Amniotic stem cell (primary cell): ENCODE measurements at places on chromosomes 12 and 14.

DNA sequence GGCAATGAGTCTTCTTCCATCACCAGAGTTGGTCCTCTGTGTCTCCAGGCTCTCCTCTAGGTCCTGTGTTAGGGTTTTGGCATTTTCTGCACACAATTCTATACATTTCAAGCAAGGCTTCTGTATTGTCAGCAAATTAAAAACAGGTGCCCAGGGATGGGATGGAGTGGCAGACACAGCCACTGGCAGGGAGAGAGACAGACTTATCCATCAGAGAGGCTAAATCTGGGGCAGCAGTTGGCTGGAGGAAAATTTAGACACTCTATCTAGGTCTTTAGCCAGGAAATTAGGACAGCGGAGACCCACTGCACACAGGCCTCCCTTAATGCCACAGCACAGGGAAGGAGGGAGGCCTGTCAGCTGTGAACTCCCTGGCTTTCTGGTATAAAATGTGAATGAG lies 20.2 kb downstream of the PLEKHD1 start:
- DNase-seq: no peak

DNA sequence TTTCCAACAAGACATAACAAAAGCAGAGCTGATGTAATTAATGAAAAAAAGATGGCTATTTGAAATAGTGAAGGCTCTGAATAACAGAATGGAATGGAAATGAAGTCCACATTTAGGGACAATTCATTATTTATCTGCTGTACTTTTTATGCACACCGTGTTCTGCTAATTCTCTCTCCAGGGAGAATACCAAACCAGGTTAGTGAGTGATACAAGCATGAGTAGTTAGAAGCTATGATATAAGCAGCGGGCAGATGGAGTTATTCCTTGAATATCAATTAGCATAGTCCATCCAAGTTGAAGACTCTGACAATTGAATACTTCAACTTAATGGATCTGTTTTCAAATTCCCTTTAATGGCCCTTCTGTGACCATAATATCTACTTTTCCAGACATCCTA lies 162.1 kb upstream of the TMTC2 start:
- DNase-seq: no peak

- DNase-seq: no peak
Observed at GRCh38 chr12:46574847-46575246, 202.3 kb upstream of the SLC38A2 start.

- no peak for DNase-seq
Observed at GRCh38 chr14:21913759-21914158, 240.1 kb upstream of the OR4E1 start.

DNA sequence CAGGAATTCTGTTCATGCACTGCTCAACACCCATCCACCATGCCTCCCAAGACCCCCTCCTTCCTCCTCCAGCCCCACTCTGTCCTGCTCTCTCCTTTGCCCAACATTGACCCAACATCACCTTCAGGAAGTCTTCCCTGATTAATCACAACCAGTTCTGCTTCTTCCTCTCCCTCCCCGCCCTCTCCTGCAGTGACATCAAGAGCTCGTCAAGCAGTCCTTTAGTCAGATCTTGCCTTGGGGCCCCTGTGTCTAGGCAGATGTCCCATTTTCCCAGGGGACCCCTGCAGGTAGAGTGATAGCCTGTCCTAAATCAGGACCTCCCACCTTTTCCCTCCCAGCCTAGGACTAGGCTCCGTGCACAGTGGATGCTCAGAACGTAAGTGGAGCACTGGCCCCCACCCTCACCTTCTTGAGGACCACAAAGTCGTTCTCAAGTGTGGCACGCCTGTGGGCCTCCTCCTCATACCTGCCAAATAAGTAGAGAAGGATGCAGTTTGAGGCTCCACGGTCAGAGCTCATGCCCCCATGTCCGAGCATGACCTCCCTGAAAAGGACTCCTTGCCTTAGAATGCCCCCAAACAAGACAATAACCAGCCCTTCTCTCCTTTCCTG lies 2.3 kb downstream of the KRT78 start:
- no peak for DNase-seq

DNA sequence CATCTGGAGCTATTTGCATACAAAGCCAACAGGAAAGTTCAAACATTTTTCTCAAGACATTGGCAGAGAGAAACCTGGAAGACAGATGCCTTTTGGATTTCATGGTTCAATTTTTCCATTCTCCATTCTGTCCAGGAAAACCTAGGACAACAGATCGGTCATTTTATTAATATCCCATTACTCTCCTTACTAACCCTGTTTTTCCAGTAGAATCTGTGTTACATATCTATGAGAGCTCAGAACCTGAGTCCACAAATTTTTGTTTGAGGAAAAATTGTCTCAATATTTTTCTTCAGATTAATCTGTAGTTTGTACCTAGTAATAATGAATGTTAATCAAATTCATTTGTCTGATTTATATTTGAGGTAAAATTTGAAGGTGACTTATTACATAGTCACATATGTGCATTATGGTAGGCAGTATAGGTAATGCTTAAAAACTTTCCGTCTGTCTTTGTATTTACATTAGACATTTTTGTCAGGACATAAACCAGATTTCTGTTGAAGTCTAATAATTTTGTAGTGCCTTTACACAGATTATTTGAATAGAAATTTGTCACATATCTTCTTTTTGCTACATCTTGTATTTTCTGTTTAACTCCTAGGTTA lies 75.3 kb downstream of the CCDC91 start:
- no peak for DNase-seq

GRCh38 chr12:110548678-110549077 lies 34.4 kb downstream of the PPTC7 start:
- no peak for DNase-seq
